ENCODE measurements at places on chromosomes 6 and 20.
A peak's percentile ranks its signal among the peaks of the same experiment; 100 is the strongest.

DNA sequence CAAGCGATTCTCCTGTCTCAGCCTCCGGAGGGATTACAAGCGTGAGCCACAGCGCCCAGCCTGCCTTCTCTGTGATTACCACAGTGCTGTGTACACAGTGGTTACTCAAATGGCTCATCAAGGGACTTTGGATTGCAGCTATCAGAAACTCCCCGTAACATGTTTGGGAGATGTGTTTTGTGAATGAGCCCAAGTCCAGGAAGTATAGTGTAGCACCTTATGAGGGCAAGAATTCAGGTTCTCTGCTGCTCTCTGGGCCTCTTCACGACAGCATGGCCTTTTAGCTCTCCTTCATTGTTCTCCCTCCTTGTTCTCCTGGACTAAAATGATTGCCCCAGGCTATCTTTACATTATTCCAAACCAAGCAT is 34.1 kb upstream of the RPL7L1 start:
- no peak for DNase-seq
- H3K27me3 ChIP-seq, result no peaks in the 10 kb centered on the region
- peaks cover 2% of the 10 kb centered on the region for H3K4me1 ChIP-seq
- no peak overlapping the region for H3K4me3 ChIP-seq
- no peak overlapping the region for H3K27ac ChIP-seq

DNA sequence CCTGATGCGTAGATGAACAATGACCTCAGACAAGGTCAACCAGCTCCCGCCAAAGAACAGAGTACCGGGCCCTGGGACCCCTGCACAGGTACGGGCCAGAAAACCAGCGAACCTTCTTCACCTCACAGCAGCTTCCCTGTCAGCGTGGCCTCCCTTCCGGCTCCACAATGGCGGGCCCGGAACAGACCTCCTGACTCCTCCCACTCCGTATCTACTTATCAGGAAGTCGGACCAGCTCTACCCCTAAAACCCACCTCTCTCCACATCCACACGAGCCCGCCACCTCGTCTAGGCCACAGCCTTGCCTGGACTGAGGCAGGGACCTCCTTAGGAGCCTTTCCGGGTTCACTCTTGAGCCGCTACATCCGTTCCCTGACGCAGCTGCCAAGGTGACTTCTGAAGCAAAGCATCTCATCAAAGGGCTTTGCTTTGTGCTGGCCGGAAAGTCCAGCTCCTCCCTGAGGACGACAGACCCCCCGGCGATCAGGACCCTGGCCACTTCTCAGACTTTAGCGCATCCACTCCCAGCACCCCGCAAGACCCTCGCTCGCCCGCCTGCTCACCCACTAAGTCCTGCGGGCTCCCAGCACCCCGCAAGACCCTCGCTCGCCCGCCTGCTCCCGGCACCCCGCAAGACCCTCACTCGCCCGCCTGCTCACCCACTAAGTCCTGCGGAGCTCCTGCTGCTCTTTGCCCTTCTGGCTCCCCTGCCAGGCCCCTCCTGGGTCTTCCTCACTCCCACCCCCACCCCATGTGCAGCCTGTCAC is 308.3 kb upstream of the FOXQ1 start:
- H3K4me1 ChIP-seq, result no peaks in the 10 kb centered on the region
- H3K27ac ChIP-seq, result no peak overlapping the region
- DNase-seq, result no peak
- no peak overlapping the region for H3K4me3 ChIP-seq
- H3K36me3 ChIP-seq, result no peaks in the 10 kb centered on the region
- H3K27me3 ChIP-seq, result peaks cover 14% of the 10 kb centered on the region

DNA sequence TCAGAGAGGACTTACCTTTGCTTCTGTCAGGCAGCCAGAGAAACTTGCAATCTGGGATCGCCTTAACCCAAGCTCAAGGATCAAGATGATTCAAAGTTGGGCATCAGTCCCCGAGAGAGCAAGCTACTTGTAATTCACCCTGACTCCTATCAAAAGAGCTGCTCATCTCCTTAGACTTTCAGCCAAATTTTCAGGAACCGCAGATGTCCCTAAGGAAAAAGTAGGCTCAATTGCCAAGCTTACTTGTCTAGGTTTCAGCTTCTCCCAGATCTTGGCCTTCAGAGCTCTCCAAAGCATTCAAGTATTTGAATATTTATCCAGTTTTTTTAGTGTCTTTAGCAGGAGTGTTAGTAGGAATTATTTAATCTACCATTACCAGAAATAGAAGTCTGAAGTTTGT is 434.1 kb upstream of the MMS22L start:
- no peak overlapping the region for H3K4me3 ChIP-seq
- no peak overlapping the region for H3K27ac ChIP-seq
- H3K4me1 ChIP-seq, result no peaks in the 10 kb centered on the region
- no peaks in the 10 kb centered on the region for H3K36me3 ChIP-seq
- H3K27me3 ChIP-seq, result no peaks in the 10 kb centered on the region

GRCh38 chr20:63032861-63033793 is 26.4 kb upstream of the BHLHE23 start:
- peak overlapping the region; percentile 84 for H3K4me3 ChIP-seq
- peak; percentile 54 for DNase-seq
- H3K27ac ChIP-seq, result peak overlapping the region; percentile 37
- peaks cover 7% of the 10 kb centered on the region for H3K27me3 ChIP-seq

DNA sequence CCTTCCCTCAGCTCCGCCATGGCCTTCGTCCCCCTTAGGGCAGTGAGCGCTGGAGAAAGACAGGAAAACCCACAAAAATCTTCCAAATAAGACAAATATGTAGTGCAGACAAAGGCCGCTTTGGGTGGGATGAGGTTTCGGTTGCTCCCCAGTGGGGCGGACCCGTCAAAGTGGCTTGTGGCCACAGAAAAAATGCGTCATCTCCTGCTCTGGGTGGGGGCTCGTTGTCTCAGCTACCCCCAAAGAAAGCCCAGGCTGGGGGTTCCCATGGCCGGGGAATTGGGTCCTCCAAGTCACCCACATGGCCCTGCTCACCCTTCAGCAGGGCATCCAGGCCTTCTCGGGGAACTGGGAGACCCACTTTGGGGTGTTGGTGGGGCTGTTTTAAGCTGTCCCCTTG is 21.9 kb upstream of the SCUBE3 start:
- H3K27me3 ChIP-seq, result peaks cover 13% of the 10 kb centered on the region
- H3K36me3 ChIP-seq, result no peaks in the 10 kb centered on the region
- no peak overlapping the region for H3K4me3 ChIP-seq
- H3K27ac ChIP-seq, result no peak overlapping the region
- H3K4me1 ChIP-seq, result no peaks in the 10 kb centered on the region

DNA sequence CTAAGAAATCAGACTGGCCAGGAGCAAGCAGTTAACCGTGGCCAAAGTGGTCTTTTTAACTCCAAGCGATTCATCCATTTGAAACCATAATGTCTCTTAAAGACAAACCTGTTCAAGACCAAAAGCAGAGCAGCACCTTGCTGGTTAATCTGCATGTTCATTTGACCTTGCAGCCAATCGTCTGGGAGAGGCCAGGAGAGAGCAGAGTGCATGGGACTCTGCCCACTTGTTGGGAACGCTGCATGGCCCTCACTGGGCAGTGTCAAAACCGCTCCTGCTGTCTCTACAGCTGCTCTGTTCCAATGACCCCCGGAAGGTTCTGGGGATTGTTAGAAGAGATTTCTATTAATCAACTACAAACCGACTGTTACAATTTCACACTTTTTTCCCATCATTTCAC is 79.6 kb downstream of the OLIG3 start:
- no peak for DNase-seq
- no peak overlapping the region for H3K27ac ChIP-seq
- H3K27me3 ChIP-seq, result no peaks in the 10 kb centered on the region
- no peaks in the 10 kb centered on the region for H3K36me3 ChIP-seq
- H3K4me3 ChIP-seq, result peak overlapping the region; percentile 83

- H3K4me1 ChIP-seq, result no peaks in the 10 kb centered on the region
- H3K27ac ChIP-seq, result no peak overlapping the region
- H3K36me3 ChIP-seq, result no peaks in the 10 kb centered on the region
- peaks cover 21% of the 10 kb centered on the region for H3K27me3 ChIP-seq
- no peak for DNase-seq
Observed at GRCh38 chr20:2004171-2004570, 10.3 kb upstream of the PDYN start.

GRCh38 chr6:92756912-92757311 is 662.4 kb downstream of the EPHA7 start:
- H3K36me3 ChIP-seq, result no peaks in the 10 kb centered on the region
- no peak for DNase-seq
- H3K4me3 ChIP-seq, result no peak overlapping the region
- H3K27ac ChIP-seq, result no peak overlapping the region

DNA sequence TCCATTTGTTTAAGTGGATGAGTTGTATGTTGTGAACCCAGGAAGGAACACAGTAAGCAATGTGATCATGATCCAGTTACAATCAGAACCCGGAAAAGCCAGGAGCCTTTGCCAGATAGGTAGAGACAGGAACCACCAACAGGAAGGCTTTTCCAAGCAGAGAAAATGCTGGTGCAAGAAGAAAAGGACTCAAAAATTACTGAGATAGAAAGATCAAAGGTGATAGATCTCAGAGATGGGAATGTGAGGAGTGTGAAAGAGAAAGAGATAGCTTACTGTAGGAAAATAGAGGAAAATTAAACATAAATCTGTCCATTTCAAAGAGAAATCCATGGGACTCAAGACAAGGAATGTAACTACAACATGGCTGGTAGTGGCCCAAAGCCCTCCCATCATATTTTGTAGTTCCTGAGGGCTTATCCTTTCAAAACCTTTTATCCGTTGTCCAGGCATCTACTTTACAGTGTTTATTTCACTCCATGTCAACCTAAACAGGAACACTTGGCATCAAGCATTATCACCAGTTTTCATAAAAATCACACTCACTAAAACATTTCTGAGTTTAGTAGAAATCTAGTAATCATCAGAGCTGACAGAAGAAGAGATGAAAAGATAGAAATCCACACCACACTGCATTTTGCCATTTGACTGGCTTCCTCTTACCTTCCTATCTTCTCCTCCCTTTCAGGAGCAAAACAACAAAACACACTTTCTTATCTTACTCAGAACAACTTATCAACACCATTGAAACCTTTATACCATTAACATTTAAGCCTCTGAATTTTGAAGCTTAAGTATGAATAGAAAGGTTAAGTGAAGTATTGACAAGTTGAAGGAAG is 44.5 kb upstream of the STXBP5 start:
- no peak for DNase-seq
- no peak overlapping the region for H3K27ac ChIP-seq
- no peak overlapping the region for H3K4me3 ChIP-seq
- no peaks in the 10 kb centered on the region for H3K36me3 ChIP-seq
- H3K27me3 ChIP-seq, result no peaks in the 10 kb centered on the region

DNA sequence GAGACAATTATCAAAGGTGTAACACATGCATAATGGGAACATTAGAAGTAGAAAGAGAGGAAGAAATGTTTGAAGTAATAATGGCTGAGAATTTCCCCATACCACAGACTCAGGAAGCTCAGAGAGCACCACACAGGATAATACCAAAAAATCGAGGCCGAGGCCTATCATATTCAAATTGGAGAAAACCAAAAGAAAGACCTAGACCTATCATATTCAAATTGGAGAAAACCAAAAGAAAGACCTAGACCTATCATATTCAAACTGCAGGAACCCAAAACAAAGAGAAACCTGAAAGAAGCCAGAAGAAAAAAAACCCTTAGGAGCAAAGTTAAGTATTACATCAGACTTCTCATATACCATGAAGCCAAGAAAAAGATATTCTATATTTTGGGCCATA is 18.0 kb downstream of the NINL start:
- H3K4me1 ChIP-seq, result peaks cover 16% of the 10 kb centered on the region
- no peaks in the 10 kb centered on the region for H3K36me3 ChIP-seq
- no peak overlapping the region for H3K27ac ChIP-seq
- no peaks in the 10 kb centered on the region for H3K27me3 ChIP-seq
- no peak overlapping the region for H3K4me3 ChIP-seq
- DNase-seq, result no peak

DNA sequence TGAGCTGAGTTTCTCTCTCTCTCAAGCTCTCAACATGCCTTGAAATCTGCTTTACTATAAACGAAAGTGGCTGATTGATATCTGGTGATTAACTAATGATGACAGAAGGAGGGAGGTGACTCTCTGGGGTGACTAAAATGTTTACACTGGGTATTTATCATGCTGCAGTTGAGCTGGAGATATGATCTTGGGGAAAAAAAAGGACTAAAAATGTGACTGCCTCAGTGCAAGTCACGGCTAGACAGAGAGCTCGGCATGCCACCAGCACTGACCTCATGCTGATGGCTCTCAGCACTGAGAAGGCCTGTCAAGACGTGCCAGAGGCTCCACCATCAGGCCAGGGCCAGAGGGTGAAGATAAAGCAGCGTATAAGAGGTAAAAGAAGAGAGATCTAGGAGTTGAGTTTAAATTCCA is 103.1 kb upstream of the SPACA1 start:
- peaks cover 28% of the 10 kb centered on the region for H3K27me3 ChIP-seq
- DNase-seq, result no peak
- no peak overlapping the region for H3K27ac ChIP-seq
- H3K4me3 ChIP-seq, result no peak overlapping the region

GRCh38 chr20:17854307-17854903 is 114.2 kb downstream of the SNX5 start:
- no peak for DNase-seq
- H3K27ac ChIP-seq, result no peak overlapping the region
- no peaks in the 10 kb centered on the region for H3K36me3 ChIP-seq
- no peak overlapping the region for H3K4me3 ChIP-seq
- no peaks in the 10 kb centered on the region for H3K4me1 ChIP-seq

- H3K4me1 ChIP-seq, result peaks cover 11% of the 10 kb centered on the region
- H3K27ac ChIP-seq, result peak overlapping the region; percentile 71
- H3K36me3 ChIP-seq, result no peaks in the 10 kb centered on the region
Observed at GRCh38 chr6:149060300-149060984, 257.1 kb upstream of the TAB2 start.

- H3K4me3 ChIP-seq, result no peak overlapping the region
- no peak for DNase-seq
- no peaks in the 10 kb centered on the region for H3K4me1 ChIP-seq
- no peaks in the 10 kb centered on the region for H3K36me3 ChIP-seq
Observed at GRCh38 chr6:167647306-167647705, 179.4 kb upstream of the AFDN start.

GRCh38 chr20:12090920-12091319 is 173.2 kb downstream of the BTBD3 start:
- no peaks in the 10 kb centered on the region for H3K27me3 ChIP-seq
- peaks cover 6% of the 10 kb centered on the region for H3K36me3 ChIP-seq
- H3K4me1 ChIP-seq, result no peaks in the 10 kb centered on the region
- no peak overlapping the region for H3K27ac ChIP-seq
- DNase-seq, result no peak

DNA sequence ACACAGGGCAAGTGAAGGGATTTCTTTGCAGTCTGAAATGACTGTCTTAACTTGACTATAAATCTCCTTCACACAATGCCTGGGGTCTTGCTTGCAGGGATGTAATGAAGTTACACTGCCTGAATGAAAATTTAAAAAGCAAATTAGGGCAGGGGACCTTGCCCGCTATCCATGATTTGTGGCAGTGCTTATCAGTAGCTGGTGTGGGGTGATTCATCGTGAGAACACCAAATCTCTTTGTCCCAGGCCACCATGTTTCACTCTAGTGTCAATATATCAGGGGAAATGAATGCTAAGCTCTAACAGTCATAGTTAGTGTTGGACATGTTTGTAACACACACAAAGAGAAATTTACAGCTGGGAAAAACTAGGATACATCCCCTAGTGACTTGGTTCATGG is 713.7 kb upstream of the EPHA7 start:
- no peak for DNase-seq
- H3K4me1 ChIP-seq, result no peaks in the 10 kb centered on the region
- H3K36me3 ChIP-seq, result no peaks in the 10 kb centered on the region
- no peak overlapping the region for H3K4me3 ChIP-seq
- H3K27ac ChIP-seq, result no peak overlapping the region
- H3K27me3 ChIP-seq, result no peaks in the 10 kb centered on the region

GRCh38 chr20:2619337-2619736 is 33.1 kb upstream of the NOP56 start:
- no peak for DNase-seq
- H3K4me3 ChIP-seq, result no peak overlapping the region
- H3K4me1 ChIP-seq, result no peaks in the 10 kb centered on the region
- H3K36me3 ChIP-seq, result peaks cover 7% of the 10 kb centered on the region
- H3K27me3 ChIP-seq, result peaks cover 26% of the 10 kb centered on the region

Data from naive thymus-derived CD8-positive, alpha-beta T cell (primary cell).